ENCODE measurements at places on chromosomes 12 and 14. TPM values are rescaled to one million over a fixed set of nuclear protein-coding genes. Genes with fewer than 3 reads are reported as not detected.

GRCh38 chr12:125272383-125272933 lies 207.2 kb downstream of the AACS start:
- no peak overlapping the region for H3K27ac ChIP-seq
- no peaks in the 10 kb centered on the region for H3K36me3 ChIP-seq
- H3K27me3 ChIP-seq = no peaks in the 10 kb centered on the region
- DNase-seq = no peak
- H3K4me3 ChIP-seq = no peak overlapping the region

DNA sequence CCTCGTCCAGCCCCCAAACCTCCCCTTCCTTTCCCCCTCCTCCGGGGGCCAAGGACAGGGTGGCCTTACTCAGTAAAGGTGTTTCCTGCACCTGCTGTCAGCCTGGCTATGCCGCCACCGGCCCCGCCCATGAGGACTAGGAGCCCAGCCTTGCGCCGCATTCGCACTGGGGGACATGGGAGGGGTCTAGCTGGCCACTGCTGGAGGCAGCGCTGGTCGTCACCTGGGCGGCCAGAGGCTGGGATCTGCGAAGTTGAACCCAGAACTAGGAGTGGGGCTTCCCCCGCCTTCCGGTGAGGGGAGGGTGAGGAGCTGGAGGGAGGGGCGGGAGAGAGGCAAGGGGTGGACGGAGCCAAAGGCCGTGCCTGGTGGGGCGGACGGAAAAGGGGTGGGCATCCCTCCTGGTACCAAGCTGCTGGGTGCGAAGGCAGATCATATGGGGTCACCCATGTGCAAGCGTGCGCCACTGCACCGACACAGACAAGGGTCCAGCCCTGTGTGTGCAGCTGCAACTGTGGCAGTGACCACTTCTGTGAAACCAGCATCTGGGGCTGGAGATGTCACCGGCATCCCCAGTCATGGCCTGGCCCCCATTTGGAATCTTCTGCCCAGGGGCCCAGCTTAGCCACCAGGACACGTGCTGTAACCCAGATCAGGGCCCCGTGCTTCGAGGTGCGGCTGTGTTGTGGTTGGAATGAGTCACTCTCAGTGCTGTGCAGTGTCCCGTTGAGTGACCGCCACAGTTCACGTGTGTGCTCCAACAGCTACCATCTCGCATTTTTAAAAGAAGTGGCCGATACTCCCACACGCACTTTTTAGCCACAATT lies 8.5 kb downstream of the AMN start:
- H3K27ac ChIP-seq = no peak overlapping the region
- no peak overlapping the region for H3K4me3 ChIP-seq
- peaks cover 8% of the 10 kb centered on the region for H3K4me1 ChIP-seq
- peaks cover 52% of the 10 kb centered on the region for H3K27me3 ChIP-seq
- DNase-seq = peak; percentile 10
- H3K36me3 ChIP-seq = no peaks in the 10 kb centered on the region

- peak; percentile 28 for DNase-seq
- no peaks in the 10 kb centered on the region for H3K36me3 ChIP-seq
- no peak overlapping the region for H3K27ac ChIP-seq
Measured at GRCh38 chr12:53703756-53704155, 23.5 kb downstream of the CALCOCO1 start.

The KRT72 gene
- total RNA-seq = not detected

The ACAD10 gene
- total RNA-seq = 46.8 TPM

DNA sequence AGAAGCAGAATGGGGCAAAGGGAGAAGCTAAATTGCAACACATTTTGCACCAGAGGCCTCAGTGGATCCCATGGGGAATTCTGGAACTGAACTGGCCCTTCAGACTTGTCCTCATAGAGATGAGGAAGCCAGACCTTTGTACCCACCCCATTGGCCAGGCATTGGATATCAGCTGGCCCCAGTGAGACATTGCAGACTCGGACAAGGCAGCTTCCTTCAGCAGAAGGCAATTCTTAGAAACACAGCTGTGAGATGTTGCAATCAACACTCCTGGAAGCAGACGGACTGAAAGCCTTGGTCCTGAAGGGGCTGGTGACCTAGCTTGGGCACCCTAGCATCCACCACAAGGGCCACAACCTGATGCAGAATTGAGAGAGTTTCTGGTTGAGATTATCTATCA lies 218.1 kb downstream of the MSRB3 start:
- H3K4me1 ChIP-seq = peaks cover 14% of the 10 kb centered on the region
- H3K36me3 ChIP-seq = no peaks in the 10 kb centered on the region
- peak; percentile 78 for DNase-seq

DNA sequence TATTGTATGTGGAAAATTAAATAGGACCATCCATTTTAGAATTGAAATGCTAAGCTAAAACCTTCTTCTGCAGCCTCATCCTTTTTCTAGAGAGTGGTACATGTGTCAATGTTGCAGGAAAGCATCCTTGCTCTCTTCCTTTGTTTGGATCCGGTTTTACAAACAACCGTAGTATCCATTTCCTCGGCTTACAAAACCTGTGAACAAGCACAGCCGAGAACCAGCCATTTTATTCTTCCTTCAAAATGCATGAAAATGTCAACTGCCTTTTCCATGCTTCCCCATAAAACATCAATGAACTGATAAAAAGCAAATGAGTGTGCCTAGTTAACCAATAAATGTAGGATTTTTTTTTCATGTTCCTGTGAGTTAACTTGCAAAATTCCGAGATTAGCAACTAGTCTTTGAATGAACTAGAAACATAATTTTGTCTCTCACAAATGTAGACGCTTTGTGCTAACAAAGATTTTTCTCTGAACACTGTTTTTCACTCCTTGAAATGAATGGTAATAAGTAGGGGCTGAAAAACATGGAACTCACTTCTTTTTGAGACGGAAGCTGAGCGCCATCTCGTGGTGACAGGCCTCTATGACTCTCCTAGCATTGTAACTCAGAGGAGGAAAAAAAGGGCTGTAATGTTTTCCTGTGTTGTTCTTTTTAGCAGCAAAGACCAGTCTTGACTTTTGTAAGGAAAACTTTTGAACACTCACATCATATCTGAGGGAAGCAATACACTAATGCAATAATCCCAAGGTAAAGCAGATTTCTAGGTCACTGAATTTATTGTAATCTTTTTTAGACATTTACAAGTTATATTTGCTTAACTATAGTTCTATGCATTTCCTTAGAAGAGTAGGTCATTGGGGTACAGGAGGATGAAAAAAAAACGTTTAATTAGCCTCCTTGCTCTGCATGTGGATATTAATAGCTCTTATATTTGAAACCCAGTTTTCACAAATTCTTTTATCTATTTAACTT lies 157.4 kb upstream of the FOXG1 start:
- peak; percentile 84 for DNase-seq
- H3K4me3 ChIP-seq = no peak overlapping the region
- H3K27me3 ChIP-seq = no peaks in the 10 kb centered on the region
- H3K4me1 ChIP-seq = no peaks in the 10 kb centered on the region
- no peaks in the 10 kb centered on the region for H3K36me3 ChIP-seq
- no peak overlapping the region for H3K27ac ChIP-seq

DNA sequence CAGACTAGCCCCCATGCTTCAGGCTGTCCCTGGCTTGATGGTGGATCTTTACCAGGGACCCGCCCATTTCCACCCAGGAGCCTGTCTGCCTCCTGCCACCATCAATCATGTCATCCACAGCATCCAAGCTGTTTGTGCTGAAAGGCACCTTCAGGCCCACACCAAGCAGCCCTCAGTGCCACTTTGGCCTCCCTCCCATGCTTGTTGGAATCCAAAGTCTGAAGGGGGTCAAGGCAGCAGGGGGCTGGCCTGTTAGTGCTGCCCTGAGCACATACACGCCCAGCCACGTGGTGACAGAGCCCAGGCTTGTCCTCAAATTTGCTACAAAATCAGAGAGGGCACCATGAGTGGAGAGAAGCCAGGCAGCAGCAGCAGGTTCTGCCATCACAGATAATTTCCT lies 1146.8 kb downstream of the FSCB start:
- no peaks in the 10 kb centered on the region for H3K27me3 ChIP-seq
- no peak for DNase-seq

DNA sequence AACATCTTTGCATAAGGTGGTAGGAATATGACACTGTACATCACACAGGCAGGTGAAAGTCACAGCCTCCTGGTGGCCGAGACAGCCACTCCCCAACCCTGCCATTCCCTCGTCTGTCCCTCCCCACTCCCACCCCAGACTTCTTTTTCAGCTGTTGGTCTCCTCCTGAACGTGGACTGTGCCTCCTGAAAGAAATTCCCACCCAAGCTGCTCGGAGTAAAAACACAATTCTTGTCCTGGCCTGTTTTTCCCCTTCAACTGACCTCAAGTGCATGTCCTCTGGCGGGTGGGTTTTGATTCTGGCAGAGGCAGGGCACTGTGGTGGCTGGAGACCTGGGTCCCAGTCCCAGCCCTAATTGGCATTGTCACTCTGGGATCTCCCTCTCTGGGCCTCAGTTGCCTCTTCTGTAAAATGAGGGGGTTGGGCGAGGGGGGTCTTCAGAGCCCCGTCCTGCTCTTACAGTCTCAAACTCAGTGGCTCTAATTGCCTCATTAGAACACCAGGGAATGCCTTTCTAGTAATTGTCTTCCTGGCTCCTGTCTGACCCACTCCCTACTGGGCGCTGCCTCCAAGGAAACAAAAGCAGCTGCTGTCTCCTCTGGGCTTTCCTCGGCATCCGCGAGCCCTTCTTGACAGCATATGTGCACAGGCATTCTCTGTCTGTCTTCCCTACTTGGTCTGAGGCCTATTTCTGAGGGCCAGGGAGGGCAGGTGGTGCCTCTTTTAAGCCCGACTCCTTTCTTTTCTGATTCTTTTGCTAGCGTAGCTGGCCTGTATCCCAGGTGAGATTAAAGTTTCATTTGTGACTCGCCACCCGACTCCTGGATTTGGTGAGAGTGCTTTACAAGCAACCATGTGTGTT lies 186.6 kb upstream of the RMST start:
- H3K36me3 ChIP-seq = no peaks in the 10 kb centered on the region
- H3K27me3 ChIP-seq = no peaks in the 10 kb centered on the region
- no peak overlapping the region for H3K4me3 ChIP-seq
- no peaks in the 10 kb centered on the region for H3K4me1 ChIP-seq

DNA sequence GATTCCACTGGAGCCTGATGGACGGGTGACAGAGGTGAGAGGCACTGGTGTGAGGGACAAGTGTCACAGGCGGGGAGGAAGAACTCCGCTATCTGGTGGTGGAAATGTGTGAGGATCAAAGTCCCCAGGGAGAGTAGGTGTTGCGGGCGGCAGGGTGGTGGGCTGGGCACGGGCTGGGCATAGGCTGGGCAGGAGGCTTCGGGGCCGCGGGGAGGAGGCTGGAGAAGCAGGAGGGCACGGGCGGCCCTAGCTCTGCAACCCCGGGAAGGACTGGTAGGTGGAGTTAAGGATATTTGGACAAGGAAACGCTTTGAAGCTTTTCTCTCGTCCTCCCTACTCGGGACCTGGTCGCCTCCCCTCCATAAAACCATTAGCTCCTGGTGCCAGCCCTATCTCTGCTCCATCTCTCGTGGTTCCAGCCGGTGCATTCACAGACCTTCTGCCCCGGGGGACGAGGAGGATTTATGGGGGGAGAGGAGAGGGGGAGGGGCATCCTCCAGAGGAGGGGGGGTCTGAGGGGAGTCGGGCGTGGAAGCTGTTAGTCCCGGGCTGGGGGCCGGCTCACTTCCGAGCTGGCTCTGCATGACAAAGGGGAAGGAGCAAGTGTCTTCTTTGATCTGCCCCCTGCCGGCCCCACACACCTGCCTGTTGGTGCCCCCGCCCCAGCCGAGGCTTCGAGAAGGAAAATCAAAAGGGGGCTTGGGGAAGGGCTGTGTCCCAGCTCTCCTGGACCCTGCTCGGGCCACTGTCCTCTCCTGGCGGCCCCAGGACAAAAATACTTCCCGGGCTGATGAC lies 504 bp downstream of the WNT5B start:
- H3K27me3 ChIP-seq = peaks cover 9% of the 10 kb centered on the region
- peak overlapping the region; percentile 26 for H3K4me3 ChIP-seq
- peaks cover under 1% of the 10 kb centered on the region for H3K36me3 ChIP-seq
- no peak overlapping the region for H3K27ac ChIP-seq
- DNase-seq = peak; percentile 38
- peaks cover 34% of the 10 kb centered on the region for H3K4me1 ChIP-seq

DNA sequence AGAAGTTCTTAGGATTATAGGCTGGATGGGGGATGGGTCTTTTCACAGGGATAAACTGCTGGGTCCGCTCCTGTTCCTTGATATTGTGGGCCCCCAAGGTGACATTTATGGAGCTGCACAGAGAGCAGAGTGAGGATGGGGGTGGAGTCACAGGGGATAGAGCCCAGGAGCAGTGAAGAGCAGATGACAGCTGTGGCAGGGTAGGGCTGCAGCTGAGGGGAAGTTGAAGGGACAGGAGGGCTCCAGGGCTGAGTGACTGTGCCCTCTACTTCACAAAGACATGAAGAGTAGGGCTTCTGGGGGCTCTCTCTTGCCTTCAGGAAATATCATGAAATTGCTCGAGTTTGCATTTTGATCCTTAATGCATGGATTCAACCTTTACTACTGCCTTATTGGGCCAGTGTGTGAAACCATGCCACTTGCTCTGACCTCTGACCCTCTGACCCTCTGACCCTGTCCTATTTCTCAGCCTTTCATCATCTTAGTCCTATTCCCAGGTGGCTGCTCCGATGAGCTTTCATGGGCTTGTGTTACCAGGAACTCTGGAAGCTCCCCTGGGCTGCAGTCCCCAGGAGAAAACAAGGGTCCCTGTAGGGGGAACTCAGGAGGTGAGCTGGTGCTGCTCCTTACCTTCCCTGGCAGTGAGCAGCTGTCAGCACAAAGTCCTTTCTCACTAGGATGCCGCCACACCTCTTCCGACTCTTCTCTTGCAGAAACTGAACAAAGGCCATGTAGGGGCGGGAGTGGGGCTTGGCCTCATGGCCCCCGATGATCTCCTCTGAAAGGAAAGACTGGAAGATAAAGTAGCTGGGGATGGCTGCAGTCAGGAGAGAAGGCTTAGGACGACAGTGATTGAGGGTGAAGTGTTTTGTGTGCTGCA lies 1.6 kb downstream of the GZMH start:
- H3K4me3 ChIP-seq = no peak overlapping the region
- H3K36me3 ChIP-seq = no peaks in the 10 kb centered on the region
- no peaks in the 10 kb centered on the region for H3K4me1 ChIP-seq
- H3K27ac ChIP-seq = no peak overlapping the region
- DNase-seq = no peak

- peak; percentile 70 for DNase-seq
- peaks cover 12% of the 10 kb centered on the region for H3K36me3 ChIP-seq
- H3K27me3 ChIP-seq = no peaks in the 10 kb centered on the region
- no peak overlapping the region for H3K27ac ChIP-seq
- peak overlapping the region; percentile 60 for H3K4me3 ChIP-seq
- peaks cover 11% of the 10 kb centered on the region for H3K4me1 ChIP-seq
Measured at GRCh38 chr14:22837114-22837749, 847 bp downstream of the MMP14 start.

- no peaks in the 10 kb centered on the region for H3K36me3 ChIP-seq
- no peaks in the 10 kb centered on the region for H3K27me3 ChIP-seq
- H3K4me1 ChIP-seq = no peaks in the 10 kb centered on the region
- no peak overlapping the region for H3K4me3 ChIP-seq
Measured at GRCh38 chr12:23895792-23896218, 53.7 kb downstream of the SOX5 start.
